Fibroblast of lung (primary cell): ENCODE measurements at places on chromosomes 12 and 14.

GRCh38 chr12:51428256-51428655 lies 3.6 kb downstream of the SLC4A8 start:
- DNase-seq: no peak

- DNase-seq: peak; percentile 97
Measured at GRCh38 chr12:76470028-76470939, 89.3 kb downstream of the OSBPL8 start.

- no peak for DNase-seq
Measured at GRCh38 chr12:32110417-32110816, 3.8 kb downstream of the BICD1 start.

- peak; percentile 87 for DNase-seq
Measured at GRCh38 chr12:106415134-106415533, 57.6 kb downstream of the POLR3B start.

DNA sequence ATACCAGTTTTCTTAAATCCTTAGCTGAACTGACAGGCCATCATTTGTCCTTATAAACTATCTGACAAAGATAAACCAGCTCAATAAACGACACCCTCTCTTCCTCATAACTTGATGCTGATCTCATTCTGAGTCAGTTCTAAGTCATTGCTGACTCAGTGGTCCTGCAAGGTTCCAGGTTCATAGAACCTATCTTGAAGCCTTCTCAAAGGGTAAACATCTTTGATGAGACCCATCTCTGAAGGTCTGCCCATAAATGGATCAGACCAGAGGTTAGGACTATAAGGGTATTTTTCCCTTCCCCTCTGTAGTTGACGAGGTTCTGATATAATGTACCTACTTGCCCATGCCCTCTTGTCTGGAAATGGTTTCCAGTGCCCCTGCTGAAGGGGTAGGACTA lies 11.9 kb downstream of the NAA25 start:
- peak; percentile 51 for DNase-seq

DNA sequence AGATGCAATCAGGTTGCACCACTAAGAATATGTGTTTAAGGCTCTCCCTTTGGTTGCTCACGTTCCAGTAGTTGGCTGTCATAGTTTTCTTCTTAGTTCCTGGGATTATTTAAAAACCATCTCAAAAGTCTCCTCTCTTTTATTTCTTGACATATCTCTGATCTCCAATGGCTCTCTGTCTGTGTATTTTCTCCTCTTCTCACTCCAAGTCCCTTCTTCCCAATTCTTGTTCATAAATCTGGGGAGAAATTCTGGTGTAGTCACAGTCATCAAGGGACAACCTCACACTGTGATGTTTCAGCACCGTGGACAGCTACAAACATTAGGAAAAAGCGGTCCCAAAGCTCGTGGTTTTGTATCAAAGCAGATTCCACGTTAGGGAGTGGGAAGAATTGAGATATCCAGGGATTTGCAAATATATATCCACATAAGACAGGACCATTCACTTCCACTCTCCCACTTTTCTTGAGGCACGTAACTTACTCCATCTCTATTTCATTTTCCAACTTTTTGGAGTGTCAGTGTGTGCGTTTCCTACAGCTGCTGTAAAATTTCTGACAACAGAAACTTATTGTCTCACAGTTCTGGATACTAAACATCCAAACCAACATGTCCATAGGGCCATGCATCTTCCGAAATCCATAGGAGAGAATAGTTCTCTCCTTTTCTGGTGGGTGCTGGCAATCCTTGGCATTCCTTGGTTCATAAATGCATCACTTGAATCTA lies 80.6 kb upstream of the TMEM233 start:
- DNase-seq: no peak

DNA sequence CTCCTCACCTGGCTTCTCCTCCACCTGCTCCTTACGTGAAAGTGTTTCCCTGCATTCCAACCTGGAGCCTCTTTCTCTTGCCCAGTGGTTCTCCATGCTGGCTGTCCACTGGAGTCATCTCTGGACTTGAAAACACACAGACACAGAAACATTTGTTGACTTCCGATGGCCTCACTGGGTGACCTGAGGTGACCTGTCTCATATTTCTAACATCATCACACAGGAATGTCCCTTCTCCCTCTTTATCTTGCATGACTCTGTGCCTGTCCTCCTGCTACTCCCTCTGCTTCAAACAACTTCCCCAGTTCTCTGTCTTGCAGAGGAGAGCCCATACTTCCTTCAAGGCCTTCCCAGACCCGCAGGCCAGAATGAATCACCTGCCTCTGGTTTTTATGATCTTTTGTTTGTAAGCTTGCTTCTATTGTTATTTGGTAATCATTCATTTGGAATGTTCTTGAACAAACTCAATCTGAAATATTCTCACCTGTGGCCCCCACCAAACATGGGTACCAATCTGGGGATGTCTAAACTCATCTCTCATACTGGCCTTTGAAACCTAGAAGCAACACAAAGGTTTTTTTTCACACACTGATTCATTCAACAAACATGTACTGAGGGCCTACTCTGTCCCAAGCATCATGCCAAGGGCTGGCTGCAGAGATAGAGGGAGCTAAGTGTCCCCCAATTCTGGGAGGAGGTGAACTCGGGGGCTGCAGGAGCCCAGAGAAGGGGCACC lies 9.7 kb upstream of the RIN3 start:
- peak; percentile 72 for DNase-seq

DNA sequence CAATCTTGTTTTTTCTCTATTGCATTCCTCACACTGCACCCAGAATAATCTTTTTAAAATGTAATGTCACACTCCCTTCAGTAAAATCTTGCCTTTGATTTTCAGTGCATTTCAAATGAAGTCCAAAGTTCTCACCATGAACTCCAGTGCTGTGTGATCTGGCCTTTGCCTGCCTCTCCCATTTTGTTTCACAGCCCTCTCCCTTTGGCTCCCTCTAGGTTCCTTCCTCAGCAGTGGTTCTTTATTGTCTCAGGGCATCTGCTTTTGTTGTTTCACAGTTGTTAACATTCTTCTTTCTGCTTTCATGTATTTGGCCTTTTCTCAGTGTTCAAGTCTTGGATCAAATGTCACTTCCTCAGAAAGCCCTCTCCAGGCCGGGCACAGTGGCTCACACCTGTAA lies 84.5 kb upstream of the AMN1 start:
- DNase-seq: no peak

DNA sequence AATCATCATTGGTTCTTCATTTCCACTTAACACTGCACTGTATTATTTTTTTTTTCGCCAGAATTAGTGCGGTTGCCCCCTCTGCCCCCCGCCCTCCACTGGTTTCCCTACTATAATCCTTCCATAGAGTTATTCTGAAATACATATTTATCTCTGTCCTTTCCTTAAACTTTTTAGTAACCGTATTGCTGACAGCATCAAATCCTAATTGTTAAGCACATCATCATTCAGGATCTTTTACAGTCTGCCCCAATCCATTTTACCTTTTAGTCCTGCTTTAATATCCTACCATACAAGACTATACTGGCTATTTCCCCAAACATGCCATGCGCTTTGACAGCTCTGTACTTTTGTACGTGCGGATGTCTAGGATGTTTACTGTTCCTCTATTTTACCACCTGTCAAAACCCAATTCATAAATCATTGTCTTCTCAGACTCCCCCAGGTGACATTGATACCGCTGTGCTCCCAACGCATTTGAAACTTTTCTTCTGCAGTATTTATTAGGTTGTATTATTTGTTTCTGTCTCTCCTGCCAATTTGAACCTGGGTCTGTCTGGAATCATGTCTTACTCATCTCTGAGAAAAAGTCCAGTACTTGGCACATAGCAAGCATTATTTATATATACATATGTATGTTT lies 1.0 kb downstream of the FGFR1OP2 start:
- DNase-seq: peak; percentile 15

DNA sequence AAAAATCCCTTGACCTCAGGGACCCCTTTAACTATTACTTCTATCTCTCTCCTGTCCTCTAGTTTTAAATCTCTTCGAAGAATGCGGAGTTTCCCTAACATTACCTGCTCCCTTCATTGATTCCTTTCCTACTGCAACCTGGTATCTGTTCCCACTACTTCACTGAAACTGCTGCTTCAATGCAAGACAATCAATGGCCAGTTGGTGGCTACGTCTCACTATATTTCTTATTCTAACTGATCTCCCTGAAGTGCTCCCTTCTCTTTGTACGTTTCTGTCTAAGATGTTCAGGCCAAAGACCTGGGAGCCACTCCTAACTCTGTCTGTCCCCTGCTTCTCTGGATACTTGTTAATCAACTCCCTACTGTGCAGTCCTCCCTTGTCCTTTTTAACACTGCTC lies 10.3 kb upstream of the KCNA1 start:
- DNase-seq: no peak

DNA sequence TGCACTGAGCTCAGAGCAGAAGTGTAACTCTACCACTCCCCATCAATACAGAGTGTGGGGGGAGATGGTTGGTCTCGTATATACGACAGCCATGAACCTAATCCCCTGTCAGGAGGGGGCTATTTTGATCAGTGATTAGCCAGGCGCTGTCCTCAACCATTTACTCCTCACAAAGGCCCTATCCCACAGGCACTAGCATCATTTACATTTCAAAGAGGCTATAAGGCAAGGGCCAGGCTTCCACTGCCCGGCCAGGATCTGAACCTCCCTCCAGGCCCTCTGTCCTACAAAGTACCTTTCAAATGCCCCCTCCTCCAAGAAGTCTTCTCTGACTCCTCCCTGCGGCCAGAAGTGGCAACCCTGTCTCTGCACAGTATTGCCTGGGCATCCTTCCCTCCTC lies 74.7 kb downstream of the ITPK1 start:
- no peak for DNase-seq

GRCh38 chr12:72286526-72286925 lies 14.4 kb downstream of the TRHDE start:
- DNase-seq: peak; percentile 61

DNA sequence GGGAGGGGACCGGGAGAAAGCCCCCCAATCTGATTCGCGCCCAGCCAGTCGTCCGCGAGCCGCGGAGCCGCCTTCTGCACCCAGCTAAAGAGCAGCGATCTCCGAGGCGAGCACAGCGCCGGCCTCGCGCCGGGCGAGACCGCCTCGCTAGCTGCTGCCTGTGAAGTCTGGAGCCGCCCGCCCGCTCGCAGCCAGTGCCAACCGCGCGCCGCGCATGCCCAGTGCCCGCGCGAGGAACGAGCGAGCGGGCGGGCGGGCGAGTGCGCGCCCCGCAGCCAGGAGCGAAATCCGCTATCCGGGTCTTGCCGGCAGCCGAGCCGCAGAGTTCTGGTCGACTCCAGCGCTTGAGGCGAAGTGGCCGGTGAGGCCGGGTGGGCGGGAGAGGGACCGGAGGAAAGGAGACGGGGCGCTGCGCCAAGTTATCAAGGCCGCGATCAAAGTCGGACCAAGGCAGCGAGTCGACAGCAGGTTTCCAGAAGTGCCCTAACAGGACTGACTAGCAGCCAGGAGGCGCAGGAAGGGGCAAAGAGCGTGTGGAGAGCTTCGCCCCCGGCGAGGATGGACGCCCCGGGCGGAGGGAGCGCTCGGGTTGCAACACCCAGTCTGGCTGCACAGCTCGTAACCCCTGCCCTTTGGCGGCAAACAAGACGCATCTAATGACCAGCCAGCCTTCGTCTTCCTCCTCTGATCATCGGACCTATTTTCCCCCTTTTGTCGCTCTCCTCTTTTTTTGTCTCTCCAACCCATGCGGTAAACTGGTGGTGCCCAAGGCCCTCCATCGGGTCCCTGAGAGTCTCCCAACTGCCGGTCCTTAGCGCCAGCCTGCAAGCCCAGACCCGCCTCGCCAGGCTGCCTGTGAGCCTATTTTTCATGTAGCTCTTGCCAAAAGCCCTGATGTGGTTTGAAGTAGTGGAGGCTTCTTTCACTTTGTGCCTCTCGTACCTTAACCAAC lies at the start of gene EPS8:
TSS of gene EPS8 (minus strand) at position 169 of the 952 bp plus-strand sequence. CDS start 106,437 bp downstream, outside the sequence.
- DNase-seq: peak; percentile 90

- DNase-seq: peak; percentile 31
Measured at GRCh38 chr14:21244544-21244943, 24.7 kb downstream of the HNRNPC start.

DNA sequence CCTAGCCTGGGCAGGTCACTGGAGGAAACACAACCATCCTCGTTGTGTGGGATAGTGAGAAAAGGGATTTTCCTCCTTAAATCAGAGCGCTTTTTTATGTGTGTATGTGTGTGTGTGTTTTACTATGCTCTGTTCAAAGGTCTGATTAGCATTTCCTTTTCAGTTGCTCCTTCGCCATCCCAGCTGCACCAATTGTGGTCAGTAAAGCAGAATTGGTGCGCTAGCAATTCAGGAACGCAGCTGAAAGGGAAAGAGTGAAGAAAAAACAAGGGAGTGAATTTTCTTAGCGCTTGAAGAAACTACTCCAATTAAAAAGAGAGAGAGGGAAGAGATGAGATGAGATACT lies 173.3 kb upstream of the PARP11 start:
- no peak for DNase-seq

GRCh38 chr12:88371416-88372183 lies 208.7 kb downstream of the KITLG start:
- peak; percentile 85 for DNase-seq

DNA sequence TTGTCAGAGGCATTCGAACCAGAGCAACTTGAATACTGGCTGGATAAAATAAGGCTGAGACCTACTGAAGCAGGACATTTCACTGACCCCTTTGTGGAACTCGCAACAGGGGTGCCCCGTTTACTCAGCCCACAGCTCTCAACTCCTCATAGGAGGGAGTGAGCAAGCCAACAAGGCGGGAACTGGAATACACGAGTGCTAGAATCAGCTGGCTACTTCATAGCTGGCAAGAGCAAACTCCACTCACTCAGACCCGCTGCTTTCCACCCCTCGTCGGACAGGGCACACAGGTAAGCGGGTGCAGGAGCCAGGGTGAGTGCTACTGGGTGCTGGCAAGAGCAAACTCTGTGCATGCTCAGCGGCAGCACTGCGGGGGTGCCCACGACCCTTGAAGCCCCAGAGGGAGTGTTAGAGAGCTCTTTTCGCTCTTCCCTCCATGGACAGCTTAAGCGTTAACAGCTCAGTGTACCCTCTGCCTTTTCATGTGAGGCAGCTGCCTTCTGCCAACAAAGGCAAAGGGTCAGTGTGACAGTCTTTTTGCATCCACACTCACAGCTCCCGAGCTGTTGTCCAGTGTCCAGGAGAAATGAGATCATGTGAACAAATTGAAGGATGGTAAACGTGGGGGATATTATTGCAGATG lies 15.7 kb downstream of the CAPZA3 start:
- DNase-seq: peak; percentile 8

DNA sequence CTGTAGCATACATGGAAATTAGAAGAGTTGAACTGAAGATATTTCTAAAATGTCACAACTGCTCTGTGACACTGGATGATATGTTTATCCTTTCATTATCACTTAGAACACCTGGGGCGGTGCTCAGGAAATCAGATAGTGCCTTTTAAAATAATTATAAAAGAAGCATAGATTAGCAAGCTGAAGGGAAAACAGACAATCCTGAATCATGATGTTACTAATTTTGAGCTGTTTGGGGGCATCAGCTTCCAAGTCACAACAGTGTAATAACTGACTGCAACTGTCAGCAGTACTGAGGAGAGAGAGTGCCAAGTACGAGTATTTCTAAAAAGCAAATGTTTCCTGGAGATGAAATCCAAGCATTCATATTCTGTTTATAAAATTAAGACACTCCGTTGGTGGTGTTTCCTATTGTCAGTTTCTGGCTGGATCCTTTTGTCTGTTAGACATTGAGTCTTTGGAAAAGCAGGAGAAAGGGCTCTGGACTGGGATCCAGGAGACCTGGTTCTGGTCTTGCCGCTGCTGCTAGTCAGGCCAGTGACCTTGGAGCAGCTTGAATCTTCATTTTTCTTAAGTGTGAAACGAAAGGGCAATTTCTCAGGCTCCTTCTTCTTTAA lies 380.1 kb downstream of the EGLN3 start:
- no peak for DNase-seq
